WERI-Rb-1 (cell line): ENCODE measurements at places on chromosomes 4 and X.

GRCh38 chr4:30555775-30556174, 164.4 kb upstream of the PCDH7 start:
- no peak for DNase-seq

DNA sequence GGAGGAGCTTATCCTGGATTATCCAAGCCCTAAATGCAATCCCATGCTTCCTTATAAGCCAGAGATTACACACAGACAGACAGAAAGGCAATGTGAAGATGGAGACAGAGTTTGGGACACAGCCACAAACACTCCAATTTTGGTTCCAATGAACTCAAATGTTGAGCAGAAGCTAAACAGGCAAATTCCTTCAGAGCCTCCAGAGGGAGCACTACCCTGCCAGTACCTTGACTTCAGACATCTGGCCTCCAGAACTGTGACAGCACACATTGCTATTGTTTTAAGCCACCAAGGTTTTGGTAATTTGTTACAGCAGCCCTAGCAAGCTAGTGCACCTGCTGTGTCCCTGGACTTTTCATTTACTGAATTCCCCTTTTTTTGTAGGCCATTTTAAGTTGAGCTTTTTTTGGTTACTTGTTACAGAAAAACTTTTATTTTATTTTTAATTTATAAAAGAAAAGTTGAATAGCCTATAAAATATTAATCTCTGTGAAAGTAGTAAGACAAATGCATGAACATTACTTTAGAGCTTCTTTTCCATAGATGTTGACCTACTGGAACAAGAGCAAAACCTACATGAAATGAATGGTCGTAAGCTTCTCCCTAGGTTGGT, 33.4 kb upstream of the SRD5A3 start:
- peak; percentile 16 for DNase-seq

GRCh38 chrX:84441143-84441542, 61.1 kb downstream of the HDX start:
- no peak for DNase-seq

DNA sequence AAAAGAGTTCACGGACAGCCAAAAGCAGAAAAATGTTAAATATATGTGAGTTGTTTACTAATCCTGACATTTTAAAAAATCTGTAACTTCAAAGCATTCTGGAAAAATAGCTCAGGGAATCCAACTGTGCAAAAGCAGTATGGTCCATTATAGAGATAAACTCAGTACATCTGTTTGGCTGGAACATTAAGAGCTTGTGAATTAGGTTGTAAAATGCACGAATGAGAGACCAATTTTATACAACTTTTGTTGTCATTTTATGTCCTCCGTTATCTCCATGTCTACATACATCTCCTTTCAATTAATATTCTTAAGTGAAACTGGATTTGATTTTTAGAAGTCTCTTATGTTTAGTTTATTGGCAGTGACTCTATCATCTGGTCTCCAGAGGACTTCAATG, 367.0 kb upstream of the ATOH1 start:
- no peak for DNase-seq

DNA sequence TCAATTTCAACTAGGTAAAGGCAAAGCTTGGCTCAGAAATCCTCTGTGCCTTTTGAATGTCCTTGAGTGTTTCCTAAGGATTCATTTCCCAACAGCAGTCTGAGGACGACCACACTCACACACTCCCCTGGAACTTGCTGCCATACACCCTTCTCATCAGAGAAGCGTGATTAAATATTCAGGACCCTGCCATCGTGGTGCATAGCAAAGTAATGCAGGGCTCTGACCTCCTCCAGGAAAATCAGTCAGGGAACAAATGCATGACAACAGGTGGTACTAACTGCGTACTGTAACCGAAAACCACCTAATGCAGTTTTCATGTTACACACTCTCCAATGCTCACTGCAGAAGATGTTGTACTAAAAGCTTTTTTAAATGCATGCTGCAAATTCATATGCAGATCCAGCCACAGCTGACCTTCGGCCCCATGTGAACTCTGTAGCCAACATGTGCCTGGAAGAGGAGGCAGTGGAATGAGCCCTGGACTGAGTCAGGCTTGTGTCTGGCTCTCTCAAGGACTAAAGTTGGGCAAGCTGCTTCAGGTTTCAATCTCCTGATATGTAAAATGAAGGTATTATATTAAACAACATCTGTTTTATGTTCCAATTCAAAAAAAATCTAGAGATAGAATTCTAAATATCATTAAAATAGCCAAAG, 238.3 kb downstream of the KCNIP4 start:
- no peak for DNase-seq

- DNase-seq = no peak
Measured at GRCh38 chrX:10990418-10990817, 120.7 kb upstream of the HCCS start.
